ENCODE measurements at places on chromosomes 1 and 21. TPM values are rescaled to one million over a fixed set of nuclear protein-coding genes. Genes with fewer than 3 reads are reported as not detected.

HSD11B1 gene
- 4.5 TPM for total RNA-seq

TMEM61 gene
- not detected for total RNA-seq

CLDN17 gene
- not detected for total RNA-seq

GRCh38 chr1:34781844-34782391, 904 bp downstream of the GJB3 start:
- DNase-seq = no peak

- DNase-seq = no peak
These were observed 96.3 kb downstream of the ARHGEF10L start for GRCh38 chr1:17635811-17636210.

- no peak for DNase-seq
These were observed 39.6 kb upstream of the PGBD5 start for GRCh38 chr1:230465691-230466090.

- DNase-seq = no peak
These were observed 8.2 kb upstream of the TRIM63 start for GRCh38 chr1:26075421-26076144.

DNA sequence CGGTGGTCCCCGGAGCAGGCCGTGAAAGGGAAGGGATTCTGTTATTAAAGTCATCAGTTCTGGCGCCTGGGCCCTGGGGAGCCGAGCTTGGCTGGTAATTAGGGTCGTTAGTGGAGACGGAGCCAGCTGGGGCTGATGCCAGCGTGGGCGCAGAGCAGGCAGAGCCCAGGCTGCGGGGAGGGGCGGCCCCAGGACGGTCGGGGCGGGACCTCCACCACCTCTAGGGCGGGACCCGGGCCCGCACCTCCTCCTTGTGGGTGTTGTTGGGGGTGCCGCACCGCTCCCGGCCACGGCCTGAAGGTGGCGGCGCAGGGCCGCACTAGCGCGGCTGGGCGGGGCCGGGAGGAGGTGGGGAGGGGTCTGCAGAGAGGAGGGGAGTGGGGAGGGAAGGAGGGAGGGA, 470.6 kb downstream of the PTPRU start:
- DNase-seq = peak; percentile 79

DNA sequence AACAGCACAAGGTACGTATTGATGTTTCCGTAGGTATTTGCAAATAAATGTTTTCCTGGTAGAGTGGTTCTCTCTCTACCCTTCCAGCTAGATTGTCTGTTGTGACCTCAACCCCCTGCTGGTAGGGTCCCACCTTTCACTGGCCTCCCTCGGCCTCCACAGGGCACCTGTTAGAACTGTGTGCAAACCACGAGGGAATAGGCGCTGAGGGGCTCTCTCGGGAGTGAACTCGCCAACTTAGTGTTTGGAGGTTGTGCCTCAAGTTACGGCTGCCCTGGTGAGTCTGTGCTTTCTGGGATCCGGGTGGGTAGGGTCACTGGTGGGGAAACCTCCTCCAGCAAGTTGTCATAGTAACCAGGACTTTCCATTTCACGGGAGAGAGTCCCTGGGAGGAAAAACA, 204.7 kb upstream of the EDN2 start:
- no peak for DNase-seq

DNA sequence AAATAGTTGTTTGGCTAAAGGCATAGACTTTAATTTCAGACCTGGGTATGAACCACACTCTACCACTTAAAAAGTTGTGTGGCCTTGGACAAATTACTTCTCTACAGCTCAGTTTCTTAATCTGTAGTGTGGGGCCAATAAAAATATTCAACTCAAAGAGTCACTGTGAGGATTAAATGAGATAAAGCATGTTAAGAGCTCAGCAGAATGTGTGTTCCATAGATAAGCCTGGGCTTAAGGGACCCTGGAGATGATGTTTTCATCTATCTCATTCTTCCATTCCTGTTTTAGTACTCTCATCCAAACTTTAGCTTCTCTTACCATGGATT, 17.7 kb downstream of the S100A10 start:
- DNase-seq = no peak

DNA sequence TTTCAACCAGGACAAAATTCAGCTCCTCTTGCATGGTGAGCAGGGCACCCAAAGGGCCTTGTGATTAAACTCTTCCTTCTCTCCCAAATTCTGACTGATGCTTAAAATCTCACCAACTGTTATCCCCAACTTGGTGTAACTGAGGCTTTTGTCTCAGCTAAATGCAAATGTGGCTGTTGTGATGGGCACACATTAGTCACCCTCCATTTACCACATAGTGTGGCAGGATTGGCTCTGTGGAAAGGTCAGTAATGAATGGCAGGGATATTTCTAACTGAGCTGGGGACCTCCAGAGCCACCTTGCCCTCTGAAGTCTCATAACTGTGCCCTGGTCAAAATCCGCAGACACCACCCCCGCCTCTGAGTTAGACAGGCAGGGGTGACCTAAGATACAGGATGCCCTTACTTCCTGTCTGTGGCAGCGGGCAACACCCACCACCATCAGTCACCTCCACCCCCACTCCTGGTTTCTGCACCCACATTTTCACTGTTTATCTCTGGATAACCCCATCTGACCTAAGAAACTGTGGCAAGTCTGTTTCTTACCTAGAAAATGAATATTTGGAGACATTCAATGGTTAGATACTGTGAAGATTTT, 25.4 kb upstream of the RGS16 start:
- DNase-seq = peak; percentile 80

- DNase-seq = no peak
These were observed 86.4 kb downstream of the TMEM53 start for GRCh38 chr1:44587796-44588460.
